ENCODE measurements at places on chromosomes 16 and 17.
A peak's percentile ranks its signal among the peaks of the same experiment; 100 is the strongest.

DNA sequence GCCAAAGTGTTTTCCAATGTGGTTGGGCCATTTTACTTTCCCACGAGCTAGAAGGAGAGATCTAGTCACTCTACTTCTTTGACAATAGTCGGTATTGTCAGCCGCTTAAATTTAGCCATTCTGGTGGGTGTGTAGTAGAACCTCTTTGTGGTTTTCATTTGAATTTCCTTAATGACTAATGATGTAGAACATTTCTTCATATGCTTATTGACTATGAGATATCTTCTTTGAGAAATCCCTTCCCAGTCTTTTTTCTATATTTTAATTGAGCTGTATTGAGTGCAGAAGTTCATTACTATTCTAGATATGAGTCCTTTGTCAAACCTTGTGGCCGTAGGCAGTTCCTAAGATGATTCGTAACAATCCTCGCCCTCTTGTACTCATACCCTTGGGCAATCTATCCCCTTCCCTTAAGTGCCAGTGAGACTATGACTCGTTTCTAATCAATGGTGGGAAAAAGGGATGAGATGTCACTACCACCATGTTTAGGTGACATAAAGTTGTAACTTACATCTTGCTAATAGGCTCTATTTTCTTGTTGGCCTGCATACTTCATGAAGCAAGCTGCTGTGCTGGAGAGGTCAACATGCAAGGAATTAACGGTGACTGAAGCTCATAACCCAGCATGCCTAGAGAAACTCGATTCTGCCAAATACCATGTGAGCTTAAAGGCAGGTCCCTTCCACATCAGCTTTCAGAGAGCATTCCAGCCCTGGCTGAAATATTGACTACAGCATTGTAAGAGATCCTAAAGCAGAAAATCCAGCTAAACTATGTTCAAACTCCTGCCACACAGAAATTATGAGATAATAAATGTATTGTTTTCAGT, 817.9 kb upstream of the SOX9 start:
- no peak for DNase-seq

DNA sequence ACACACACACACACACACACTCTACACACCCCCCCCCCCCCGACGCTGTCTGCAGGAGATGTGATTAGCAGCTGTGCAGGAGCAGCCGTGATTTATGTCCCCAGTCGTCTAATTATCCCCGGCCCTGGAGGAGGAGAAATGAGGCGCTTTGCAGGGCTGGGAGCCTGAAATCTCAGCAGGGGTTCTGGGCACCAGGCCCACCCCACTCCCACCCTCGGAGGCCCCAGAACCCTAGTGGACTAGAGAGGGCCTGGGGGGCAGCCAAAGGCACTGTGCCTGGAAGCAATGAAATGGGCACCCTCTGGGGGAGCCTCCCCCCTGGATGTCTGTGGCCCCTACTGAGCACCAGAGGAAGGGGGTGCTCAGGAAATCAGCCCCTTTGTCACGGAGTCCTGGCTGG, 134.2 kb upstream of the CIBAR2 start:
- no peak for DNase-seq

- no peak for DNase-seq
Observed at GRCh38 chr16:11624636-11625607, 38.2 kb upstream of the LITAF start.

- DNase-seq = no peak
Observed at GRCh38 chr16:73171380-73171779, 123.5 kb upstream of the ZFHX3 start.

GRCh38 chr16:59356709-59357108, 622.6 kb upstream of the GOT2 start:
- DNase-seq = peak; percentile 7

Measured in urothelium cell line (cell line).